Mucosa of descending colon (tissue), 3 donors: ENCODE measurements at places on chromosomes 13 and 19. TPM values are rescaled to one million over a fixed set of nuclear protein-coding genes. Genes with fewer than 3 reads are reported as not detected.

GRCh38 chr19:31448221-31448657 lies 99.0 kb upstream of the TSHZ3 start:
- peak; percentile 25 for DNase-seq

- DNase-seq, result no peak
Observed at GRCh38 chr13:98284679-98285078, 107.6 kb upstream of the RNF113B start.

- DNase-seq, result peak; percentile 81
Observed at GRCh38 chr19:35346193-35347052, 1.3 kb upstream of the FFAR1 start.

DNA sequence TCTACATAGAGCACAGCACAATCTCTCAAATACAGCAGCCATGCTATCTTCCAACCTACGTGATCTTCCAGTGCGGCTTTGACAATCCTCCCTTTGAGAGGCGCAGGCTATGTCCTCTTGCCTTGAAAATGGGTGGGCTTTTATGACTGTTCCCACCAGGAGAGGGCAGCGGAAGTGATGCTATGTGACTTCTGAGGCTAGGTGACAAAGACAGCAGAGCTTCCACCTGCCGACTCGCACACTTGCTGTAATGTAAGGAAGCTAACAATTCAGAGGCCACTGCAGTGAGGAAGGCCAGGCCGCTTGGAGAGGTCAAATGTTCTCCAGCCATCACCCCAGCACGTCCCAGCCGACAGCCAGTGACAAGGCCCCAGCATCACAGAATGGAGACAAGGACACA lies 65.8 kb downstream of the MRPL57 start:
- no peak for DNase-seq

- DNase-seq, result no peak
Observed at GRCh38 chr13:60765700-60766411, 368.8 kb downstream of the TDRD3 start.

AP1M2 gene
- total RNA-seq, result 131 TPM

BCAM gene
- total RNA-seq, result 25.1 TPM

DNA sequence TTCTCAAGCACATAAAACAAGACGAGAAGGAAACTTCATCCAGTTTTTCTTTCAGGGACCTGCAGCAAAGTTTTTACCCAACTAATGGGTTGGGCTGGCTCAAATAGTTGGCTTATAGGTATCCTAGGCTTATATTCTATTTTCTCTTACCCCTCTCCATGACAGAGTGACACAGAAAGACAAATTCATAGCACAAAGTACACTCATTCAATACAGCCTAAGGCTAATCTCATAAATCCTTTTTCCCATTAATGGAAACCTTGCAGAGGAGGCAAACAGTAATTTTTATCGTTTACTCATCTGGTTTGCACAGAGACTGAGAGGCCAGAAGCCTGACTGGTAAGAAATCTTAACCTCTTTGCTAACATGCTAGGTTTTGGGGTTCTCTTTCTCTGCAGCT lies 1589.9 kb downstream of the SLITRK1 start:
- no peak for DNase-seq

ATP4A gene
- not detected for total RNA-seq

CEACAM4 gene
- total RNA-seq, result 0.25 TPM

- DNase-seq, result no peak
Observed at GRCh38 chr13:108925070-108925469, 295.7 kb downstream of the MYO16 start.

DNA sequence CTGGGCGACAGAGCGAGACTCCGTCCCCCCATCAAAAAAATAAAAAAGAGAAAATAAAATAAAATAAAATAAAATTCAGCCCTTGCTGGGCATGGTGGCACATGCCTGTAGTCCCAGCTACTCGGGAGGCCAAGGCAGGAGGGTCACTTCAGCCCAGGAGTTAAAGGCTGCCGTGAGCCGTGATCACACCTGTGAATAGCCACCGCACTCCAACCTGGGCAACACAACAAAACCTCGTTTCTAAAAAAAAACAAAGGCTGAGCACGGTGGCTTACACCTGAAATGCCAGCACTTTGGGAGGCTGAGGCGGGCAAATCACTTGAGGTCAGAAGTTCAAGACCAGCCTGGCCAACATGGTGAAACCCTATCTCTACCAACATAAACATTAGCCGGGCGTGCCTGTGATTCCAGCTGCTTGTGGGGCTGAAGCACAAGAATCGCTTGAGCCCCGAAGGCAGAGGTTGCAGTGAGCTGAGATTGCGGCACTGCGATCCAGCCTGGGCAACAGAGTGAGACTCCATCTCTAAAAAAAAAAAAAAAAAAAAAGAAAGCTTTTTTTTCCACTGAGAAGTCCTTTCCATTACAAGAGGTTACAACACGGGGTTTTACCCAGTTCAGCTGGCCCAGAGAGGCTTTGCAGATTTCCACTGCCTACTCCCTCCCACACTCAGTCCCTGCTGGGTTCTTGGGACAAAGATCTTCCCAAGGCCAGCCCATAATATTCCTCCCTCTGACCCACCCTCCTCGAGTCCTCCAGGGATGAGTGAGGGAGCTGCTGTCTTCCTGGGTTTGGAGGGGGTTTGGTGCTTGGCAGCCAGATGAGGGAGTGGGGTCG lies 6.4 kb downstream of the ANGPTL4 start:
- DNase-seq, result peak; percentile 18
